ENCODE measurements at places on chromosomes 7 and 10.

GRCh38 chr7:94908323-94909178, 1.2 kb downstream of the PPP1R9A start:
- peak; percentile 23 for DNase-seq

DNA sequence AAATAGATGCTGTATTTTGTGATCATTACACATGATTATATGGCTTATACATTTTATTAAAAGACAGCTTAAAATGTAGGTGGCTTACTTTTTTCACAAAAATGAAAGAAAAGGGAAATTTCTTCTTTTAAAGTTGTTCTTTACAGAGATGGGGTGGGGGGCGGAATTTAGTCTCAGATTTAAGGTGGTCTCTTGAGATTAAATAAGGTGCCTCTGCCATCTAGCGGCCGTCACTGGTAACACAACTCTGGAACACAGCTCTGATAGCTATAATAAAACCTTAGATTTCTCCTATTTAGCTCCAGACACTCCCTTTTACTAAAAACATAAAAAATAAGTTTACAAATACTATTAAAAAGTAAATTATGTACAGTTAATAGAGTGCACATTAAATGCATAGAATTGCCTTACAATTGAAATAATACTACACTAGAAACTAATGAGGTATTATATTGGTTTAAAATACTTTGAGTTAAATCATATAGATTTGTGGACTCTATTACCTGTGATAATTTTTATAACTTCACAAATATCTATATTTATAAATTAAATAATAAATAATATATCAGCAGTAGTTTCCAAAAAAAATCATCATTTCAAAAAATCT, 210.9 kb downstream of the DGKB start:
- DNase-seq: peak; percentile 63

DNA sequence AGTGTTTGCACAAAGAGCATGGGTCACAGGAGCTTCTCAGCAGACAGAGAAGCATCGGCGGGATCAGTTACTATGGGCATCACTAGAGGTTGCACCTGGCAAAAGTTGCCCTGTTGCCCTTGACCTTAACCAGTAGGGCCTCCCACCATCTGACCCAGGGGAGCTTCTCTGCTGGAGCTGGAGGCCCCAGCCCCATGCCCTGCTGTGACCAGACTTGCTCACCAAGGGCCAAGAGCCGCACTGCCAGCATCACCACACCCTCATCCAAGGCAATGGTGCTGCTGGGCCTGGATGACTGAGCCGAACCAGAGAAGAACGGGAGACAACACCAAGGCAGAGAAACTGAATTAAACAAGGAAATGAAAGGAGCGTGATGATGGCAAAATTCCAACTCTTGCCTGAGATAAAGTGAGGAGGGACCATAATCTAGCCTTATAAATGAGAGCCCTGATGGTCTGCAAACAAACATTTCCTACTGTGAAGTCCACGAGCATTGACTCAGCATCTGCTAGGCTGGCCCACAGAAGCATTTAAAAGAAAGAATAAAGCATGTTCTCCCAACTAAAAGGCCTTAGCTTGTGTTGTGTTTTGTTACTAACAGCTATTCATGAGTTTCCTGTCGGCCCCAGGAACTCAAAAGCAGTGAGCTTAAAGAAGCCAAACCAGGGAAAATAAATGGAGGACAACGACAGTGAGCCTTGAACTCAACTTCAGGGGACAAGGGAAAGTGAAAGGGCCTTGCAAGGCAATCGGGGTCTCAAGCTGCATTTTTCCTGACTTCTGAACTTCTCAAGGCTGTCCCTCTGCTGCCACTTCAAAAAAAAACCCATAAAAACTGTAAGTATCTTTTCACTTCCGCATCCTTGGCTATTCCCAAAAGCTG, 60.4 kb downstream of the AFAP1L2 start:
- DNase-seq: no peak

GRCh38 chr7:2157473-2158279, 75.1 kb downstream of the MAD1L1 start:
- DNase-seq: no peak

DNA sequence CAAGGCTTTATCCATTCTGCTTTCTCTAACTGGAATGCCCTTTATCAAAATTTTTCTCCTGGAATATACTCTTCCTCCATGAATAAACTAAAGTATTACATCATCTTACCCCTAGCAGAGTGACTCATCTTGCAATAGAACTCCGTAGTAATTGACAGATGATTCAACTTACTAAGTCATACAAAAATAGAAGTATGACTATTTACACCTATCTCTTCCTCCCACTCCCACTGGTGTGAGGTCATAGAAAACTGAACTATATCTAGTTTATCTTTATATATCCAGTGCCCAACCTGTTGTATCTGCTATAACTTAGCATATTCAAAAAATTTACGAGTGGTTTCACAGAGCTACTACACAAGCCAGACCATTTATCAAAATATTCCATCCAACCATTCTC, 26.1 kb downstream of the ABCB1 start:
- DNase-seq: peak; percentile 9

- DNase-seq: no peak
Observed at GRCh38 chr7:82071468-82071867, 301.6 kb upstream of the HGF start.

DNA sequence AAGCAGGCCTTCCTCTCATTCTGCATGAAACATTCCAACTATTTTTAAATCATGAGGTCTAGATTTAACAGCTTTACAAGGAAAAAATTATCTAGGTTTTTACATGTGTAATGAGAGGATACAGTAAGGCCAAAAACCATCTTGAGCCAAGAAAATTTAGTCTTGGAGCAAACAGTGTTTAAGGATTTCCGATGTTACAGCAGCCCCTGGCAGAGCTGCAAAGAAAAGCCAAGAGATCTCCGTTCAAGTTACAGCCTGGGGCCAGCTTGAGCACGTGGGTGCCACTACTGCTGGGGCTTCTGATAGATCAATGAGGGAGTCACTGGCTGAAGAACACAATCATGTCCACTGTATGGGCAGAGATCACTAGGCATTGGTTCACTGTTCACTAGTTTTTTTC, 156.2 kb downstream of the EVX1 start:
- DNase-seq: no peak

DNA sequence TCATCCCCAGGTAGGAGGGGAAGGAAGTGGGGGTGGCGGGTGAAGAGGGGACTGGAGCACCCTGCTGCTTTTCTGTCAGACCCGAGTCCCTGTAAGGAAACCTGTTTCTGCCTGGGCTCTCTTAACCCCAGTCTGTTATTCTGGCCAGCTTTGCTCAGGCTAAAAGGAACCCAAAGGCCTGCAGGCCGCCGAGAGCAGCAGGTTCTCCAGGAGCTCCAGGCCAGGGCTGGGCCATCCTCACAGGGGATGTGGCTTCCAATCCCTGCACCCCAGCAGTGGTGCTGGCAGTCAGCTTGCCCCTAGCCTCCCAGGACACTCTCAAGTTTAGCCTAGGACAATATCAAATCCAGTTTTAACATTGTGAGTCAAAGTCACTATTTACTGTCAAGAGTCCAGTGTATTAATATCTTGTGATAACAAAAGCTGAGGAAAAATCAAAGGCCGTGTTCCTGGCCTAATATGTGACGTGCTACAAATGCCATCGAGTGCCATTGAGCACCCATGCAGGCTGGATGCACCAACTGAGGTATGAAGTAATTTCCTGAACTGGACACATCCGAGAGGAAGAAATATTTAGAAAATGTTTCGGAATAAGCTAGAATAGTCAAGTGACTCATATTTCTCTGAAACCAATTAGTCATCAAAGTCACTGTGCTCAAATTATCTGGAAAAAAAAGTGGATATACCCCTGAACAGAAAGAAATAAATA, 7.0 kb downstream of the PKD1L1 start:
- DNase-seq: no peak

DNA sequence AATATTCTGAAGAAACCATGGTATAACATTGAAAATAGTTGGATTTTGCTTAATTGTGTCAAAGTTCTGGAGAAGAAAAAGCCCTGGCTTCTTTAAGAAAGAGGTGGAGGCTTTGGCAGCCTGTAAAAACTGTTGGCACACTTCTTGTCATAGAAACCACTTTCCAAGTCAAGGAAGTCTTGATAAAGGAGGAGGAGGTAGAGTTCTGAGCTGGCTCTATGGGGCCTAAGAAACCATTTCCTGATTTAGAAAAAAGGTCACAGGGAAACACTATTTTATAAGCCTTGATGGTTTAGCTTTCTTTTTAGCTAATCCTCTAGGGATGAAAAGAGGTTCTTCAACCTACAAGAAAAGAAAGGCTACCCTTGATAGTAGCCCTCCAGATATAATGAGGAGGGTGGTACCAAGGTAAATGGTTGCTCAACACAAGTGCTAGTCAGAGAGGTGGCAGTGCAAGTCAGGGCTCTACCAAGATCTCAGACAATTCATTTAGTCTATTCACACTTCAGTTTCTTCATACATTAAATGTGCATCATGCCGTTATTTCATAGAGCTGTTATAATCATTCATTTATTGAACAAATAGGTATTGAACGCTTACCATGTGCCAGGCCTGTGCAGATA, 346.9 kb downstream of the RNLS start:
- no peak for DNase-seq

GRCh38 chr7:16982640-16983350, 101.0 kb upstream of the AGR3 start:
- DNase-seq: peak; percentile 56

DNA sequence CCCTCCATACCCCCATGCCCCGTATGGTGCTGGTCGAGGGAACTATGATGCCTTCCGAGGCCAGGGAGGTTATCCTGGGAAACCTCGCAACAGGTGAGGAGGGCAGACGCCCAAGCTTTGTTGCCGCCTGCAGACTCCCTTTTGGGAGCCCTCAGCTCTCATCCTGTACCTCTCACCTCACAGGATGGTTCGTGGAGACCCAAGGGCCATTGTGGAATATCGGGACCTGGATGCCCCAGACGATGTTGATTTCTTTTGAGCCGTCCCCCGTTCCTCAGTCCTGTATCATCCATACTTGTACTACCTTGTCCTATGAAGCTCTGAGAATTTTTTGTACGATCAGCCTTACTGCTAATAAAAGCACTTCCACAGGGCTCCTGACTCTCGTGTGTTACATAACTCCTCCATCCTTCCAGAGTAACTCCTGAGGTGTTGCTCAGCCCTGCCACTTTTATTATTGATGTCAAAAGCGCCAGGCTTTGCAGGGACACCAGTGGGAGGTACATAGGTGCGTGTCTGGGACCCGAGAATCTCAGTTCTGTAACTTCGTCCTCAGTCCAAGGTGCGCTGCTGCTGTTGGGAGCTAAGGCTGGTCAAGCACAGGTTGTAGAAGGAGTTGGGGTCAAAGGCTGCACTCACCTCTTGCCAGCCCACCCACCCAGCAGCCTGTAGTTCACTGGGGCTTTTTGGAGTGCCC, 1.1 kb downstream of the UFSP1 start:
- no peak for DNase-seq

- DNase-seq: no peak
Observed at GRCh38 chr10:124605856-124606812, 138.0 kb downstream of the FAM53B start.

- no peak for DNase-seq
Observed at GRCh38 chr10:50544857-50545429, 78.8 kb downstream of the SGMS1 start.

GRCh38 chr10:124200011-124200410, 106.6 kb upstream of the CHST15 start:
- no peak for DNase-seq

GRCh38 chr10:132332433-132332754, 401 bp downstream of the LRRC27 start:
- DNase-seq: no peak

DNA sequence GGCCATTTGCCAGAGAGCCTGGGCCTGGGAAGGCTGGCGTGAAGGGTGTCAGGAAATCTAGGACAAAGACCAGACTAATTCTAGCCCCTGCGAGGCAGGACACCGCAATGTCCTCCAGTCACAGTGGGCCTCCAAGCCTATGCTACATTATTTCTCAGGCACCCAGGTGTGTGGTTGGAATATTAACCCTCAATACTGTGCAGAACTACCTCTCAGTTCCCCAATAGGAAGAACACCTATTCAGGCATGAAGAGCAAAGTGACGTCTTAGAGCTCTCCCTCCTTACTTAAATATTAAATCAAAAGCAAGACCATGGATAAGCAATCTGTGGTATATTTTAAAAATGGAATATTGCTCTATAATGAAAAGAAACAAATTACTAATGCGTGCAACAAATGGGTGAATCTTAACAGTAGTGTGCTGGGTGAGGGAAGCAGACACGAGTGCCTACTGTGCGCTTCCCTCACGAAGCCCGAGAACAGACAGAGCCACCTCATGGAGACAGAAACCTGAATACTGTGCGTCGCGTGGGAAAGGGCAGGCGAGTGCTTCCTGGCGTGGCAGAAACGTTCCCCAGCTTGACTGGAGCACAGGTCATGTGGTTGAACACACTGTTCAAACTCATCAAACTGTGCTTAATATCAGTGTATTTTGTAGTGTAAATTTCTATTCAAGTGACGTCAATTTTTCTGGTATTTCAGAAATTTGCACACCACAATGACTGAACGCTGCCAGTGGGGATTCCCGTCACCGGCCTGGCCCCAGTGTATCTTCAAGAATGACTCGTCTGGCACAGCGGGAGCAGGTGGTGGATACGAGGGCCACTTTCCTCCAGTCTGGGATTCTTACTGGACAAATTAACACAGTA, 15.5 kb upstream of the PTPRN2 start:
- no peak for DNase-seq

- DNase-seq: no peak
Observed at GRCh38 chr7:16412274-16413254, 8.8 kb downstream of the CRPPA start.

- no peak for DNase-seq
Observed at GRCh38 chr10:93357680-93358079, 124.5 kb downstream of the MYOF start.

GRCh38 chr7:128351296-128352152, 7.8 kb upstream of the RBM28 start:
- no peak for DNase-seq

- DNase-seq: no peak
Observed at GRCh38 chr7:151367284-151367683, 25.7 kb downstream of the NUB1 start.

DNA sequence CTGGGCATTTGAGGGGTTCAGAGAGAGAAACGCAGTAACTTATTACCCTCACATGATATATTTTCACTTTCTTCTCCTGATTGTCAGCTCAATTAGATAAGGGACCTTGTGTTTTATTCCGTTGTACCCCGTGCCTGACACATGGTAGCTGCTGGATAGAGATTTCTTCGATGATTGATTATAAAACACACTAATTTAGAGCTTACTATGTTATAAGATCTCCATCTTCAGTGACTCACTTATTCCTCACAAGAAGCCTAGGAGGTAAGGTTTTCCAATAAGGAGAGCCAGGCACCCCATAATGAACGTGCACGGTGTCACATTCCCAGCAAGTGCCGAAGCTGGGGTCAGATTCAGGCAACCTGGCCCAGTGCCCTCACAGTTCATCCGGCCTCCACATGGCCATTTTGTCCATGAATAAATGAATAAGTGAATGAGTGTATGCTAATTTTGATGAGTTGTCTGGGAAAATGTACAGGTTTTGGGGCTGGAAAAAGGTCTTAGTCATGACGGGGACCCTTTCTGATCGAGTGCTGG, 138.1 kb upstream of the CDCA7L start:
- no peak for DNase-seq

GRCh38 chr10:5479481-5480161, 19.7 kb downstream of the CALML5 start:
- DNase-seq: peak; percentile 74

- DNase-seq: peak; percentile 5
Observed at GRCh38 chr7:21355406-21355874, 72.4 kb upstream of the SP4 start.

GRCh38 chr7:12670743-12671520, 16.5 kb upstream of the ARL4A start:
- no peak for DNase-seq

- no peak for DNase-seq
Observed at GRCh38 chr10:86357676-86358075, 8.9 kb downstream of the GRID1 start.
